Stimulated activated CD8-positive, alpha-beta memory T cell treated with anti-CD3 and anti-CD28 coated beads, Interleukin-7, amount 100 ng/mL, for 1 hour (primary cell): ENCODE measurements at places on chromosomes 7 and 10.

DNA sequence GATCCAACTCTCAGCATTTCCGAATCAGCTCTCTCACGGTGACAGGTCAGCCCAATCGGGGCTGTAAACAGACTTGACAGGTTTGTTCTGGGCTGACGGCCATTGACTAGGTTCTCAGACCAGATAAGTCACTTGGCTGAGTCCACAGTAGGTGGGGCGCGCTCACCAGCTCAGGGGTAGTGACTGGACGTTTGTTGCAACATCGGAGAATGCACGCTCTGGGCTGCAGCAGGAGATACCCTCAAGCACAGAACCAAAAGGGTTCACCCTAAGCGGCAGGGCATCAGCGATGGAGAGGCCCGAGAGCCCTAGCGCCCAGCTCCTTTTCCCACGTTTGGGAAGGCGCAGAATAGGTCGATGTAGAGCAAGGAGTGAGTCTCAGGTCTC, 1.8 kb downstream of the KLLN start:
- DNase-seq = no peak

- DNase-seq = no peak
Measured at GRCh38 chr10:56662765-56663447, 301.8 kb upstream of the ZWINT start.

DNA sequence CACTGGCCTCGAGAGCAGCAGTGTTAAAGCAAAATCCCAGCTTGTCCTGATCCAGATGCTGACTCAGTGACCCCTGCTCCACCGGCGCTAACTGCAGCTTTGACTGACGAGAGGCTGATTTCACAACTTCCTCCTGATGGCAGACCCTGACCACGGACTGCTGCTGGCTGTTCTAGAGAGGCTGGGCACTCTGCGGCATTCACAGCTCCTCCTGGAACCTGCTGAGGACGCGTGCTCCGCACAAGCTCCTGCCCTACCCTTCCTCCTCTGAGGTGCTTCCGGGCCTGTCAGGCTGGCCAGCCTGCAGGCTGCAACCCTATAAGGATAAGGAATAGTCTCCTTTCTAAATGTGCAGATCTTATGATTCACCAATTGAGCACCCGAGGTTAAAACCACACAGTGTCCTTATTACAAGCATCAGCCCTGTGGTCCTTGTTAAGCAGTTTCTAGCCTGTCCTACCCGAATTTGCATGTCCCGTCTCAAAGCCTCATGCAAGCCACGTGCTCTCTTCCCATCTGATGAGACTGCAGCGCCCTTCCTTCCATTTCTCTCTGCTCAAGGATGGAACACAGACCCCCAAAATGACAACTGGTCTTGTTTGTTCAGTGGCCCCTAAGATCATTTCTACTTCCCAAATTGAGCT, 35.5 kb upstream of the NCAPG2 start:
- no peak for DNase-seq

DNA sequence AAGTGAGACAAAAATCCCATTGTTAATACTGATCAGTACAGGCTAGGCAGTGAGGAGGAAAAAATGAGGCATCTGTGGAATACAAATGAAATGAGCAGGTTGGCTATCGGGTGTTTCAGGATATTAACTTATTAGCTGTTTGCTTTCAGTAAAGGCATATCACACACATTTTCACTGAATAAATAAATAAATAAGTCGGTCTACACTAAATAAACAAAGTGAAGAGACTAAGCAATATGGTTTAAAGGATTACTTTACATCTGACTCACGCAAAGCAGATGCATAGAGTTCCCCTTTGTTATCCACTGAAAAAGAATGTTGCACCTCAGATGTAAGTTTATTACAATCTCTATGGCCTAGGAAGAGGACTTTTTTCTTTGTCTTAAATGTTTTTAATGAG, 6.3 kb upstream of the SEMA3A start:
- DNase-seq = no peak

DNA sequence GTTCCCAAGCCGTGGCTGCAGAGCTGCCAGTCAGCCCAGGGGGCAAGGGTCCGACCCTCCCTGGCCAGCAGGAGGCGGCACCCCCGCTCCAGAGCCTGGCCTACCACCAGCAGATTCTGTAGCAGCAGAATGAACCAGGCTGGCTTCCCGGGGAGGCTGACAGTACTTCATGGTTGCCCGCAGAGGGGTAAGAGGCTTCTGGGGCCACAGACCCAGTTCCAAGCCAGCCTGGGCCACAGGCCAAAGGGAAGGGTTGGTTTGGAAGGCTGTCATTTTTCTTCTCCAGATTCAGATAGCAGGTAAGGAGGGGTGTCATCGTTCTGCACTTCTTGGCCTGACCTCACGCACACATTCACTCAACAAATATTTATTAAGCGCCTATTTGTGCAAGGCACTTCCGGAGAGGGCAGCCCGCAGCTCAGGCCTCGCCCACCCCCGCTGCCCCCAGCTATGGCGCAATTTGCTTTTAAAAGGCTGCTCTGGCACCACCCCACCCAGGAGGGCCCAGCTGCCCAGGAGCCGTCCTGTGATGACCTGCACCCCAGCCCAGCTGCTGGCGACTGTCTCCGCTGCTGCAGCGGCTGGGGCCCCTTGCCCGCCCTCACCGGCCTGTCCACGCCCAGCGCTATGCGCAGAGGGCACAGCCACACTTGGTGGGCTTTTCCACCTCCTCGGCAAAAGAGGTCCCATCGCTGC, 168.5 kb downstream of the LCOR start:
- no peak for DNase-seq

DNA sequence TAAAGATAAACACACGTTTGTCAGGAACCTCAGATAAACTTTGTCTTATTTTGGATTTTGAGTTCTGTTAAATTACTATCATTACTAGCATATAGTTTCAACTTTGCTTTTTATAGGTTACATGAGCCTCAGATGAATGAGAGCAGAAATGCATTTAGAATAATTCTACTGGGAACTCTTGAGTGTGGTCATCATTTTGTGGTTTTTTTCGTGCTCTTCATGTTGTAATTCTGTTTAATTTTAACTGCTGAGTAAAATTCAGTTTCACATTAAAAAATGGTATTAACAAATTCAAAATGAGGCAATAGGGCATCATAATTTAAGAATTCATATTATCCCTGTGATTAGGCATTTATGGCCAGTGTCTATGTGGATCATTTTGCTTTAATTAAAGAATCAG, 72.9 kb downstream of the GNAI1 start:
- DNase-seq = no peak

DNA sequence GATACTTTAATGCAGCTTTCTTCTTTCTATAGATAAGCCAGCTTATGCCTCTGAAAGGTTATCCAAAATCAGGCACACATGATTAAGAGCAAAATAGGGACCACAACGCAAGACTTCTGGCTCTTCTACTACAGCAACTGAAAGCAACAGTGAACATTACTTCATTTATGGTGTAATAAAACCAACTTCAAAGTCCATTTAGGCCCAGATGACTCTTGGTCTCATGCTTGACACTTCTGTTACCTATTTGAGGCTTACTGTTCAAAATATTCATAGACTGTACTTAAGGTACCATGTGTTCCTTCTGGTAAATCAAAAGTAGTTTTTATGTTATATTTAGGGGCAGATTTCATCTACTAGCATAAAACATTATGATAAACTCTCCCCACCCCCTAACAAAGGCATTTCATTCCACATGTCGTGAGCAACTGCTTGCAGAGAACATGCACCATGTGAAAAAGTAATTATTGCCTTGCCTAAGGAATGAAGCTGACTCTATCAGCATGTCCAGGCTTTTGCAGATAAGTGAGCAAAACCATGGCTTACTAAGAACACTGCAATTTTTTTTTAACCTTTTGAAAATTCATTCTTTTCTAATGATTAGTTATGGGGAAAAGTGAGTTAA, 154.9 kb upstream of the ITGB1 start:
- no peak for DNase-seq

- DNase-seq = no peak
Measured at GRCh38 chr10:123781324-123781900, 110.2 kb downstream of the CPXM2 start.

DNA sequence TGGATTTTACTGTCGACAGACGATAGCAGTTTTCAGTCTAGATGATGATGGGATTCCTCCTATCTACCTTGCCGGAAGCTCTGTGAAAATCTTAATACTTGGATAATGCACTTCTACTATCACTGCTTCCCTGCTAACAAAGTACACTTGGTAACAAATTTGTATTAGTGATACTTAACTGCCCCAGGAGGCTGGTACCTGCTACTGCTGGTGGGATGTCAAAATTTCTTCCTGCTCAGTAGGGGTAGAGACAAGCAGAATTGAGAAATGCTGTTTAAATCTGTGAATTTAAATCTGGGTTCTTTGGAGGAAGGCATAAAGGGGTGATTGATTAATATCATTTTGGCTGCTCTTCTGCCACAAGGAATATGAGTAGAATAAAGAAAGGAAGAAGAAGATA, 99.8 kb upstream of the STRIP2 start:
- DNase-seq = no peak

DNA sequence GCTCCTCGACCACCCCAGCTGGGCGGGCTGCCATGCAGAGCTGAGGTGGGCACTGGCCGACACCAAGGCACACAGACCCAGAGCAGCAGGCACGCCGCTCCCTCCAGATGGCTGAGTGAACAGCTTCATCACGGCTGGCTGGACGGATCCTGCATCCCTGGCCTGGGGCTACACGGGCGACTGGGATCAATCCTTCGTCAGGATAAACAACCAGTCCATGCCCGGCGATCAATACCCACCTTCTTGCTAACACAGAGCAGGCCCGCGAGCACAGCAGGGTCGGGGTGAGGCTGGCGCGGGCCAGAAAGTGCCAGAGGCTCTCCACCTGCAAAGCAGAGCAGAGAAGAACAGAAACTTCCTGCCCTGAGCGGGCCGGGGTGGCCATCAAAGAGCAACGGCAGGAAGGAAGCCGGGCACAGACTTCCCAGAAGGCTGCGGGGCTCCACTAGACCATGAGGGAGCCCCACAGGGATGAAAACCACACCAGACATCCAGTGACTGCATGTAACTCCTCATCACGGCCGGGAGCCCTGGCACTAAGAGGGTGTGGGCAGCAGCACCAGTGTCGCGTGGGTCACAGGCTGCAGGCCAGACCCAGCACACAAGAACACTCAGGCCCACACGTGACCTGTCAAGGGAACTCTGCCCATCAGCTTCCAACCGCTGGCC, 166.4 kb downstream of the MAD1L1 start:
- DNase-seq = no peak
